ENCODE measurements at places on chromosomes 3 and 15. TPM values are rescaled to one million over a fixed set of nuclear protein-coding genes. Genes with fewer than 3 reads are reported as not detected.
A peak's percentile ranks its signal among the peaks of the same experiment; 100 is the strongest.

Gene BSN
- 0.12 TPM for total RNA-seq

Gene AMOTL2
- 42.3 TPM for total RNA-seq

Gene SLC9C1
- not detected for total RNA-seq

Gene HIGD1A
- total RNA-seq = 123 TPM

Gene CCR2
- not detected for total RNA-seq

Gene STAB1
- not detected for total RNA-seq

Gene HYAL1
- total RNA-seq = 6.2 TPM

Gene ACKR2
- total RNA-seq = not detected

Gene SERPINI2
- not detected for total RNA-seq

Gene SLC28A1
- total RNA-seq = not detected

Gene GOLGA8Q
- 1.2 TPM for total RNA-seq

GRCh38 chr3:53709860-53710674 is 136.2 kb downstream of the CHDH start:
- DNase-seq = peak; percentile 54

DNA sequence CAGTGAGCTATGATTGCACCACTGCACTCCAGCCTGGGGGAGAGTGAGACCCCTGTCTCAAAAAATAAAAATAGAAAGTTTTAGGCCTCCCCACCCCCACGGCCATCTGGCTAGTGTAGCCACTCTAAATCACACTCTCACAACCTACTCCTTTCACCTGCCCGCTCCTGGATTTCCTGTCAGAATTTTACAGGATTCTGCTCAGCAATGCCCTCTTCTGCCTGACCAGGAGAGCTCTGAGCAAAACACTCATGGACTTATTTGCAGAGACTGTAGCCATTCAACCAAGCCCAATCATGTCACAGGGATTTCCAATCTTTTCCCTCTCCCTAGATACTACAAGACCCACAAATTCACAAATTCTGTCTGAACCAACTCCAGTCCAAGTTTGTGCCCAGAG is 242.6 kb upstream of the TPRG1 start:
- DNase-seq = no peak

- peak; percentile 74 for DNase-seq
Measured at GRCh38 chr15:51681303-51681963, at the start of gene SCG3. SCG3 (plus strand) TSS chr15:51681503; CDS start chr15:51681756, 253 bp downstream.

DNA sequence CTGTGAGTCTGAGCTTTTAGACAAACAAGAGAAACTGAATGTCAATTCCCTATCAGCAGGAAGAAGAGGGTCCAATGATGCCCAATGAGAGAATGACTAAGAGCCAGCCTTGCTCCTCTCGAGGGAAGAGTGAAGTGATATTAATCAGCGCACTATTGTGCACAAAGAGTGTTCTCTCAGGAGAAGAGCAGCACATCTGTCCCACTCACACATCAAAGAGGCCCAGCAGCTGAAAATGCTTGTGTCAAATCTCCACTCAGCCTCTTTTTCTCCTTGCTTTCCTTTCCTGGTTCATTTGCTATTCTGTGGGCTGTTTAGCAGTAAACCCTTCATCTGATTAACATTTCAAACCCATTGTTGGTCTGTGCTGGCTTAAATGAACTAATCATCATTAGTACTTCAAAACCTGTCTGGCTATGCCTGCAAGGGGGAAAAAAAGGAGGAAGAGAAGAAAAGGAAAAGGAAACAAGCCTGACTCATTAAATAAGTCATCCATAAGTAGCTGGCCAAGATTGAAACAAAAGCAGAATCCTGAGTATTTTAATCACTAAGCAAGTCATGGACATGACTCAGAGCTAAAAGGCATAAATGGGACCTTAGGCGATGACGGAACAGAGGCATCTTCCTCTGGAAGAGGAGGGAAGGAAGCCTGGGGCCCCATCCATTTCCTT is 912.7 kb downstream of the TUSC7 start:
- no peak for DNase-seq

- DNase-seq = no peak
Measured at GRCh38 chr15:39429898-39430357, 151.0 kb upstream of the THBS1 start.

- DNase-seq = no peak
Measured at GRCh38 chr15:44574734-44575133, 37.8 kb downstream of the EIF3J start.

GRCh38 chr3:193130576-193130975 is 110.4 kb upstream of the PLAAT1 start:
- no peak for DNase-seq

GRCh38 chr3:12268049-12268735 is 20.7 kb upstream of the PPARG start:
- DNase-seq = no peak

DNA sequence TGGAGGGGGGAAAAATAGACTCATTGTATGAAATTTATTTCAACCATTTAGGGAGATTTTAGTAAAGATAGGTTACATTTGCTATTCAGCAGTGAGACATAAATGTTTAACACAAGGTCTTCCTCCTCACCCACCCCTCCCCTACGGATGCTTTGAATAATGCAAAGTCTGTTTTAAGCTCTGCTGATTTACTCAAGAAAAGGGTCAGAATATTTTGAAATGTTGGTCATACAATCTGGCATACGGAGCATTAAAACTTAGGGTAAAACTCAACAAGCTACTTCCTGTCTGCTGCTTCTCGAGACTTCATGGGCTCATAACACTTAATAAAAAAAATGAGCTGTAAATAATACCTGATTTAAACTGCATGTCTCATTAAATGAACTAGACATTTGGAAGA is 156.3 kb downstream of the WNT5A start:
- DNase-seq = no peak

- DNase-seq = no peak
Measured at GRCh38 chr15:81945014-81945615, 100.7 kb downstream of the MEX3B start.

GRCh38 chr3:105401691-105402149 is 35.0 kb downstream of the ALCAM start:
- DNase-seq = no peak

DNA sequence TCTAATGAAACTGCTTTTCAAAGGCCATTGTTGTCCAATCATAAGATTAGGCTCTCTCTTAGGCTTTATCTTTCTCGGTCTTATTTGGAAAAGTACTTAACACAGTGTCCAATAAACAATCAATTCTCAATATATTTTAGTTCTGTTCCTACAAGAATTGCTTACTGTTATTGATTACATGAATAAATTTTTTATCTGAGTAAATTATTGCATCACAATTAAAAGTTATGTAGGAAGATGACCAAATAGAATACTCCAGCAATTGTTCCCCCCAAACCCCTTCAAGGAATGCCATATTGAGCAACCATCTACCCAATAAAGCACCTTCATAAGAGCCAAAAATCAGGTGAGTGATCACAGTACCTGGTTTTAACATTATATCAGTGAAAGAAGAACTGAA is 55.0 kb upstream of the RFX7 start:
- DNase-seq = no peak

DNA sequence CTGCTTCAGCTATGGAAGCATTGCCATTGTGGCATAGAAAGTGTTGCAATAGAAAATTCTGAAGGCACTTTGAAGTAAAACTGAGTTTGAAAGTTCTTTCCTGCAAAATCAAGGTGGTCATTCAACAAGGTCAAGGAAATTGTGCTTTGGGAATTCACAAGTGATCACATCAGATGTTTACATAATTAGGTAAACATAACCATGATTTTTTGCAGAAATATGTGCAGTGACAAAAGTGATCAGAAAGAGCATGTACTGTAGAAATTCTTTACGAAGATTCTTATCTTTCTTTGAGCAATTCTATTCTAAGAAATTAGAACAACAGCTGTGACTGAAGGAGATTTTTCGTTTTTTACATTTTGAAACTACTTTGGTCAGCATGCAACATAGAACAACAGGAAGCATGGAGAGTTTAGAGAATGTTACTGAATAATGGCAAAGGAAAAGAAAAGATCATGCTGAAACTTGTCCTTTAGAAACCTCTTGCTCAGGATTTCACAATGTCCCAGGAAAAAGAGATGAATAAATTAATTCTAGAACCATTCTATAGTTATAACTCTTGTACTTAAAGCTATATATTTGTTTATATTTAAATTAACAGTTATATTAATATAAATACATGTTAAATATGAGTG is 643.4 kb upstream of the ARPP21 start:
- no peak for DNase-seq

DNA sequence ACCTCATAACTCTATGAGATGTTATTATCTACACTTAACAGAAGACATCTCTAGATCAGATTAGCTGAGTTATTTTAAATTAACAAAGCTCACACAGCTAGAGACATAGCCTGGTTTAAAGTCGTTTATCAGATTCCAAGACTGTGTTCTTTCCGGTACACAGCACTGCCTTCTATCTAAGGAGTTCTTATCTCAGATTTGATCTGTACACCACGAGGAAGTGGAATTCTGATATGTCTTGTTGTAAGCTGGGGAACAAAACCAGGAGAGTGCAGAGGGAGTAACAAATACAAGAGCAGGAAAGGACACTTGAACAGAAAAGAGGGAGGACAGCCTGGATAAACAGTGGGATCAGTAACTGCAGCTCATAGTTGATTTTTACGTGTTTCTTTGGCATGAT is 61.7 kb upstream of the KCNMB2 start:
- no peak for DNase-seq

DNA sequence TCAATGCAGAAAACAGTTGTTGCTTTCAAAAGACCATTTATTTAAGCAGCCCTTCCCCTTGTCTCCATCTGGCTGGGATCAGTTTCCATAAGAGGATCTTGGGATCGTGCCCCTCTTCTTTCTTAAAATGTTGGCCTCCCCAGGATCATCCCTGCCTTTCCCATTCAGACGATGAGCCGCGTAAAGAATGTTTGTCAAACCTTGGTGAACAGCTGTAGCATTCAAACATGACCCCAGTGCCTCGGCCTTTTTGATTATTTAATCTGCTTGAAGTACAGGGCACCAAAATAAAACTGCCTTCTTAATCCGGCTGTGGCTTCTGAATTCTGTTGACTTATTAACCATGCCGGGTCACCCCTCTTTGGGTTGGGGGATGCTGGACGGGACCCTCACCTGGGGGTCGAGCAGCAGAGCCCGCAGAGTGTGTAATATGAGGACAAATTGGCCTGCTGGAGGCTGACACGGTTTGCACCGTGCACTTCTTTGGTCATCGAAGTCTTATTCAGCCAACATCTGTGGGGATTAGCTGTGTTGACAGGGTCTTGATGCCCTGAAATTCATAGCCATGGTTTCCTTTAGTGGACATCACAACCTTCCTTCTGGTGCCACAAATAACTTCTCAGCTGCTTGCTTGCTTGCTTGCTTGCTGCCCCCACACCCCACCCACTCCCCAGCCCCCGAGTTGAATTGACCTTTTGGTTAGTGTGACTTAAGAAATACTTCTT is at the start of gene LRTM1:
Gene LRTM1, minus strand, starts transcription at position 14 of the 725 bp plus-strand sequence. CDS start 148 bp downstream, outside the sequence.
- no peak for DNase-seq

GRCh38 chr3:13652728-13653127 is 103.8 kb downstream of the FBLN2 start:
- DNase-seq = no peak

DNA sequence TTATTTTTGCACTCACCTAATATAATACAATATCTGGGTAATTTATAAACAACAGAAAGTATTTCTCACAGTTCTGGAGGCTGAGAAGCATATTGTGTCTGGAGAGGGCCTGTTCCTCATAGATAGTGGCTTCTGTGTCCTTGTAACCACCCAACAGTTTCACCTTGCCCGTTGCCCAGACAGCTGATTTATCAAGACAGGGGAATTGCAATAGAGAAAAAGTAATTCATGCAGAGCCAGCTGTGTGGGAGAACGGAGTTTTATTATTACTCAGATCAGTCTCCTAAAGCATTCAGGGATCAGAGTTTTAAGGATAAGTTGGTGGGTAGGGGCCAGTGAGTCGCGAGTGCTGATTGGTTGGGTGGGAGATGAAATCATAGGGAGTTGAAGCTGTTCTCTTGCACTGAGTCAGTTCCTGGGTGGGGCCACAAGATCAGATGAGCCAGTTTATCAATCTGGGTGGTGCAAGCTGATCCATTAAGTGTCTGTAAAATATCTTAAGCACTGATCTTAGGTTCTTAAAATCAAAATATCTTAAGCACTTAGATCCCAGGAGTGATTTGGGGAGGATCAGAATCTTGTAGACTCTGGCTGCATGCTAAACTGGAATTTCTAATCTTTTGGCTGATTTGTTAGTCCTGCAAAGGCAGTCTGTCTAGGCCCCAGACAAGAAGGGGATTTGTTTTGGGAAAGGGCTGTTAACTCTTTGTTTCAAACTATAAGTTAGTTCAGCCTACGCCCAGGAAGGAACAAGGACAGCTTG is 33.9 kb upstream of the C15orf39 start:
- peak; percentile 40 for DNase-seq

- DNase-seq = no peak
Measured at GRCh38 chr15:58403581-58403980, 28.2 kb upstream of the LIPC start.
